Omental fat pad (tissue), 4 donors: ENCODE measurements at places on chromosomes 12 and 14. TPM values are rescaled to one million over a fixed set of nuclear protein-coding genes. Genes with fewer than 3 reads are reported as not detected.

Gene NPAS3
- total RNA-seq, result 6.0 TPM

Gene MYRFL
- total RNA-seq, result not detected

Gene ZNF10
- total RNA-seq, result 6.4 TPM

DNA sequence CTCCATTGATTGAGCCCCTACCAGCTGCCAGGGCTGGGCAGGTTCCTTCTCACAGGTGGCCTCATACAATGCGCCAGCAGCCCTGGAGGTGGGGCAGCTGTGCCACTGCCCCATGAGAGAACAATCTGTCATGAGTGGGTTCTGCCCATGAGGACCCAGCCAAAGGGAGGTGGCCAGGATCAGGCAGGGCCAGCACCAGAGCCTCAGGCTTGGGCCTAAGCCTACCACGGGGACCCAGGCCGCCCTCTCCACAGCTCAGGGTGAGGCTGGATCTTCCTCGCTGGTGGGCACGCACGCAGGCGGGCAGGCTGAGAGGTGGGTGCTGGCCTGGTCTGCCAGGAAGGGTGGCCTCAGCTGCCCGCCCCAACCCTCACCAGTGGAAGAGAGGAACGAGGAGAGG is 110.7 kb downstream of the KIF26A start:
- DNase-seq, result no peak

GRCh38 chr12:24850496-24850895 is 98.4 kb downstream of the BCAT1 start:
- no peak for DNase-seq

DNA sequence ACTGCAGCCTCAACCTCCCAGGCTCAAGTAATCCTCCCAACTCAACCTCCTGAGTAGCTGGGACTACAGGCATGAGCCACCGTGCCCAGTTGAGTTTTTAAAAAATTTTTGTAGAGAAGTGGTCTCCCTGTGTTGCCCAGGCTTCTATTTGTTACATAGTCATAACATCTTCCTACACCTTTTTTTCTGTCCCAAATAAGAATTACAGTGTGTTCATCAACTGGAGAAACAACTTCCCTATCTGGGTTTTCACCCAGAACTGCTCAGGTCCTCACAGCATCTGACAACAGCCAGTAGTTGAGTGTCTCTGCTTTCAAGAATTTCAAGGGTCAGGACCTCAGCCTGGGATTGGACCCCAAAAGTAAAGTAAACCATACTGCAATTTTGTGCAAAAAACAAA is 235.2 kb upstream of the AMIGO2 start:
- no peak for DNase-seq

DNA sequence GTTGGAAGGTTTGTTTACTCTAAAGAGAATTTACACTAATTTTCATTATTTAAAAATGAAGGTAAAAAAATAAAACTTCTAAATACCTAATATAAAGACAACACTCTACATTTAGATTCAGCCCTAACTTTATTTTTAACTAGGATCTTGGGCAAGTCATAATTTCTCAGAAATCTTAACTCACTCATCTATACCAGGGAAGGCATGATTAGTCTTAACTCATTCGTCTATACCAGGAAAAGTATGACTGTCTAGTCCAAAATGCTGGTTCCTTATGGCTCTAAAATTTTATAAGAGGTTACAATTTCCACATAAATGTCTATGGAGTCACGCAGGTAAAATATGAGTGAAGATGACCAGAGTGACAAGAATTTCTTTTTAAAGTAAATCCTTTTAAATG is 52.7 kb upstream of the POC1B start:
- DNase-seq, result no peak

- no peak for DNase-seq
These were observed 39.5 kb downstream of the E2F7 start for GRCh38 chr12:77025782-77026314.

DNA sequence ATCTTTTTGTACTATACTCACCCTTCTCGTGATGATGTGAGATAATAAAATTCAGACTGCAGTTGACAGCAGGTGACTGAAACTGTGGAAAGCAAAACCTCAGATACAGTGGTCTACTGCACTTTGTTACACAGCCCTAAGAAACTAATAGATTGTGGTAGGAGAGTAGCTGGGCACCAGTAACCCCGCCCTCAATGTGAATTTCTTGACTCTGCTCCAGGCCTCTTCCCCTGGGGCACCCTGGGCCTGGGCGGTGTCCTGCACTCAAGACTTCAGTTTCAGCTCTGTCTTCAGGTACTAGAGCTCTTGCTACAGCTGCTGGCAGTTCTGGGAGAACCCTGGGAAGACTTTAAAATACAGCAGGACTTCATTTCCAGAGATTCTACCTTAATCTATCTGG is 197.6 kb upstream of the AVPR1A start:
- DNase-seq, result no peak

- DNase-seq, result no peak
These were observed 884 bp upstream of the AMN1 start for GRCh38 chr12:31729705-31730104.

GRCh38 chr14:52235866-52236510 is 31.5 kb upstream of the PTGDR start:
- no peak for DNase-seq

DNA sequence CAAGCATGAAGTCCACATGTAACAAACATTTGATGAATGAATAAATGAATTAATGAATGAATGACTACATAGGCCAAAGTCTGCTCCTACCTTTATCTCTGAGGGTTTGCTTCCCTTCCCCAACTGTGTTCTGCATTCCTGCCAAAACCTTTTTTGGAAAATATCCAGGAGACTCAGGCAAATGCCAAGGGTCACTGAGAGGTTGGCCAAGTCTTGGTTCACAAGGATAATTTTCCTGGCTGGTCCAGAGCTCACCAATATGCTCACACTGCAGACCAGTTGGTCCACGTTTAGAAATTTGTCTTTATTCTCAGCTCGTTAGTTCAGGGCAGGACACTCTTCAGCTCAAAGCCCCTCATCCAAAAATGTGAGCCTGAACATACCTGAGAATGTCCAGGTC is 10.2 kb downstream of the TMEM233 start:
- DNase-seq, result no peak
